Urothelium cell line (cell line): ENCODE measurements at places on chromosomes 1 and 21.

DNA sequence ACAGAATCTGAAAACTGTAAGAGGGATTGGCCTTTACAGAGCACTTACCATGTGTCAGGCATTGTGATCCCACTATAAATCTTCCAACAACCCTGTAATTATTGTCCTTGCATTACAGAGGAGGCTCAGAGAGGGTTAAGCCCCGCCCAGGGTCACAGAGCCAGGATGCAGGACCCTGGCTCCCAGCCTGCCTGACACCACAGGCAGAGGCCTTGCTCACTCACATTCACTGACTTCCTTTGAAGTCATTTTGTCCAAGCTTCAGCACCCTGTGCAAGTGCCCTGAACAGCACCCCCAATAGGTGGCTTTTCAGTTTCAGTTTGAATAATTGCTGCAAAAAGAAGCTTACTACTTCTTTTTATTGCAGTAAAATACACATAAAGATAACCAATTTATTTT lies 256.8 kb upstream of the NFIA start:
- DNase-seq: no peak

GRCh38 chr1:224458996-224459395 lies 24.4 kb upstream of the WDR26 start:
- DNase-seq: no peak

DNA sequence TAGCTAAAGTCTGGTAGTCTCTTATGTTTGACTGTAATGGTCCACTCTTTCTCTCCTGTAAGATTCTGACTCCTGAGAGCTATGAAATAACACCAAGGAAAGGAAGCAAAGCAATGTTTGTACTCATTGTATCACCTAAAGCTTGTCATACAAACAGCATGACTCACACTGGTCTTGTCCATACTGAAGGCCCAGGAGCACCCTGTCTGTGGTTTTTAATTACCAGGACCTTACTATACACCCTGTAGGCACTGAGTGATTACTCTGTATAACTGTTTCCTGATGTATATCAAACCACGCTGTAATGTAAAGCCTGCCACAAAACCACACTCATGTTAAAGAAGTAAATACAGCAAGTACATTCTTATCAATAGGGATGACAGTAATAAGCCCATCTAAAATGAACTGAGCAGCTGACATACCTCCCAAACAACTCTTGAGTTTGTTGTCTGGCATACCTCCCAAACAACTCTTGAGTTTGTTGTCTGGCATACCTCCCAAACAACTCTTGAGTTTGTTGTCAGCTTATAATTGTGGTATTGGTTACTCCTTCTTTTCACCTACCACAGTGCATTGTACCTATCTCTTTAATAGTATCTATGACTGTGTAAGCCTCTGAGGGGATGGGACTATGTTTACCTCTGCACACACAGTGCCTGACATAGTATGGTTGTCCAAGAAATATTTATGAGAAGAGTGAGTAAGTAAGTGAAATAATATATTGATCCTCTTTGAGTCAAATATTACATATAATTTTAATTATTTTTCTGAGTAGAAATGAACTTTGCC lies 11.6 kb upstream of the TNFSF18 start:
- DNase-seq: peak; percentile 64

- no peak for DNase-seq
Measured at GRCh38 chr1:162144268-162144667, 74.8 kb downstream of the NOS1AP start.

DNA sequence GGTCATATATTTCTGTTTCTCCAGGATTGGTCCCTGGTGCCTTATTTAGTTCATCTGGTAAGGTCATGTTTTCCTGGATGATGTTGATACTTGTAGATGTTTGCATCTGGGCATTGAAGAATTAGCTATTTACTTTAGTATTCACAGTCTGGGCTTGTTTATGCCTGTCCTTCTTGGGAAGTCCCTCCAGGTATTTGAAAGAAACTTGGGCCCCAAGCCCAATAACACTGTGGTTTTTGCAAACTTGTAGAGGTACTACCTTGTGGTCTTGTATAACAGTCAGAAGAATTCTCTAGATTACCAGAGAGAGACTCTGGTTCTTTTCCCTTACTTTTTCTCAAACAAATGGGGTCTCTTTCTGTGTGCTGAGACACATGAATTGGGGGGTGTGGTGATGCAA lies 251.4 kb upstream of the B3GALT2 start:
- DNase-seq: no peak

DNA sequence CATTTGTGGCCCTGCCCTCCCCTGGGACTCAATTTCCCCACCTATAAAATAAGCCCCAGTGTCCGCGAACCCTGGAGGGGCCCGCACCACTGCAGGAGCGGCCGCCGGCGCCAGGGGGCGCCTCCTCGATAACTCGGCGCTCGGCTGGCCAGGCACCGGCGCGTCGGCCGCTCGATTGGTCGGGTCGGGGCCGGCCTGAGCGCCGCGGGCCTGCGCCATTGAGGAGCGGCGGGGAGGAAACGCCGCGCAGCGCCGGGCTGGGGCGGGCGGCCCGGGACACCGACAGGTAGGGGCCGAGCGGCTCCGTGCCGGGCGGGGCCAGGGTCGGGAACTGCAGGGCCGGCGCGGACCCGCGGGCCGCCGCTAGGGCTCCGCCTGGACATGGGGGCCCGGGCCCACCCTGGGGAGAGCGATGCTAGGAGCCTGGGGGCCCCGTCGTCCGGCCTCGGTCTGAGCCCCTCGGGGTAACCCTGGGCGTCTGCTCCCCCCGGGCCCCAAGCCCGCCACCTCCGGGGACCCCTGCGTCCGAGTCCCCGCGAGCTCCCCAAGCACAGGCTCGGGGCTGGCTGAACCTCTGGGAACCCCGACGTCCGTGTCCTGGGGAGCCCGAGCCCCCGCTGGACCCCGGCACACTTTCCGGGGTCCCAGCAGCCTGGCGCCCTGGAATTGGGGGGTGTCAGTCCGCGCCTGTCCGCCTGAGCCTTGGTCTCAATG lies at the start of gene VPS13D:
VPS13D (plus strand) TSS at position 196 of the 714 bp plus-strand sequence. CDS start 4,237 bp downstream, outside the sequence.
- DNase-seq: peak; percentile 94

- no peak for DNase-seq
Measured at GRCh38 chr1:36080236-36080635, 3.7 kb upstream of the TEKT2 start.

DNA sequence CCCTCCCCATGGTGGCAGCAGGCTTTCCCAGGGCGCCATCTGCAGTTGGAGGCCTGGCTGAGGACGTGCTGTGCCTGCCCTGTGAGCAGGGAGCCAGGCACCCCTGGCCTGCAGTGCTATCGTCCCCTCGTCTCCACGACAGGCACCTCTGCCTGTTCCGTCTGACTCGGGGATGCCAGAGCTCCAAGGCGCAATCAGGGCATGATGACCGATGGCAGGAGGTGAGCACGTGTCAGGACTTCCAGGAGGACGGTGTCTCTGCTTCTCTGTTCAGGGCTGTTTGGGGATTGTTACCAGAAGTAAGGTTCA lies 125.2 kb downstream of the PCBP3 start:
- no peak for DNase-seq

- no peak for DNase-seq
Measured at GRCh38 chr1:177811429-177811828, 158.4 kb downstream of the SEC16B start.

DNA sequence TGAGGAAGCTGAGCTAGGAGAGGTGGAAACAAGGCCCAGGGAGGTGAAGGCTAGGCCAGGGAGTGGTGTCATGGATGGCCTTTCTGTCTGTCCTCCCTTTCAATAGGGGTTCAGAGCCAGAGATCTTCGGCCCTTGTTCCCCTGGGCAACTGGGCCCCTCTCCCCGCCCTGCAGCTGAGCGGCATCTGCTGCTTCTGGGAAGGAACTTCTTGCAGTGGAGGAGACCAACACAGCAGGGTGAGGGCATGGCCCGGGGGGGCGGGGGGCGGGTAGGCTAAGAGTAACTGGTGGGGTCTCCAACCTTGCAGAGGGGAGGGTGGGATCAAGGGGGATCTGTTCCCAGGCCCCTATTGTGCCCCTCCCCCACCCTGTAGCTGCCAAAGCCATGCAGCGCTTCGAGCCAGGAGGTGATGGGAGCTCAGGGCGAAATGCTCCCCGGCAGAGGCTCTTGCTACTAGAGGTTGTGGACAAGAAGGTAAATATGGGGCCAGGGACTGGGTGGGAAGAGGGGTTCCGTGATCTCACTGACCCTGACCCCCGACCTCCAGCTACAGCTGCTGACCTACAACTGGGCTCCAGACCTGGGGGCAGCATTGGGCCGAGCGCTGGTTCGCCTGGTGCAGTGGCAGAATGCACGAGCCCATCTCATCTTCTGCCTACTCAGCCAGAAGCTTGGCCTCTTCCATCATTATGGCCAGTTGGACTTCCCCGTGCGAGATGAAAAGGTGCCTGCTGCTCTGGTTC lies 11.7 kb downstream of the HYI start:
- no peak for DNase-seq

GRCh38 chr1:78250201-78250600 lies 204.4 kb downstream of the GIPC2 start:
- DNase-seq: no peak

DNA sequence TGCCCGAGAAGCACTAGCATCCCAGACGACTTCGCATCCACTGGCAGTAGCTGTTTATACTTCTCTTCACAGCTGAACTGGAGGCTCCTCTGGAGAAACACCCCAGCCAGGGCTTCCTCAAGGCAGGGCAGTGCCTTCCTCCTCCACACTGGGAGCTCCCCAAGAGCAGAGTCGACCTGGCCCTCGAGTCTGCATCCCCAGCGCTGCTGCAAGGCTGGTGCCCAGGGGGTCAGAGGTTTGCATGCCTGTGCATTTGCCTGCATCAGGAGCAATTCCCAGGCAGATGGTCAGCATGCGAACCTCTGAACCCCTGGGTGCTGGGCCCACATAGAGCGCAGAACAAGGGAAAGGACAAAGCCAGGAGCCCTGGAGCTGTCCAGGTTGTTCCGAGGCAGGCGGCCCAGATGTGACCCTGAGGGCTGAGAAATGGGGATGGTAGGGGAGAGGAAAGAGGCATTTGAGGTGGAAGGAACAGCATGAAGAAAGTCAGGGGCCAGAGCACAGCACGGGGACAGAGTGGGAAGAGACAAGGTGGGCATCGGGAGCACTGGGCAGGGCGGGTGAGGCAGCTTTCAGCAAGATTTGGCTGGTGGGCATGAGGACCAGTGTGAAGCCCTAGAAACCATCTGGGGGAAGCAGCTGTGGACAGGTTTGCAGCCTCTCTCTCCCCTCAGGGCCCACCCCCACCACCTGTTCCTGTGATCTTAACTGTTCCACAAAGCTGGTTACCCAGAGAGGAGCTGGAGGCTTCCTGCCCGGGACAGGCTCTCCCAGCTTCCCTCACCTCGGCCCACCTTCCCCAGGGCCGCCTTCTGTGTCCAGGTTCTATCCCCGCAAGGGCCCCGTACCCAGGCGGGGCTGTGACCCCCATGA lies 6.4 kb upstream of the S100A8 start:
- no peak for DNase-seq

DNA sequence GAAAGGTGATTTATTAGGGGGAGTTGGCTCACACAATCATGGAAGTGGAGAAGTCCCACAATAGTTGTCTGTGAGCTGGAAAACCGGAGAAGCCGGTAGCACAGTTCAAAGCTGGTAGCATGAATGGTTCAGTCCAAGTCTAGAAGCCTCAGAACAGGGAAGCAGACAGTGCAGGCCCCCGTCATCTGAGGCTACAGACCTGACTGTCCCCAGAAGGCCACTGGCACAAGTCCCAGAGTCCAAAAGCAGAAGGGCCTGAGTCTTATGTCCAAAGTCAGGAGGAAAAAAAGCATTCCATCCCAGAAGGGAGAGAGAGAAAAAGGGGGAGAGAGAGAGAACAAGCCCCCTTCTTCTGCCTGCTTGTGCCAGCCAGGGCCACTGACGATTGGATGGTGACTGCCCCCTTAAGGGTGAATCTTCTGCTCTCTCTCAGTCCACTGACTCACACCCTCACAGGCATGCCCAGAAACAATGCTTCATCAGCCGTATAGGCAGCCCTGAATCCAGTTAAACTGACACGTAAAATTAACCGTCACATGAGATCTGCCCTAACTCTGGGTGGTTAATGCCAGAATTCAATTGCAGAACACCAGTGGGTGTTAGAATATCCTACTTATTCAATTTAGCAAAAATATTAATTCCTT lies 49.3 kb upstream of the POU2F1 start:
- no peak for DNase-seq

DNA sequence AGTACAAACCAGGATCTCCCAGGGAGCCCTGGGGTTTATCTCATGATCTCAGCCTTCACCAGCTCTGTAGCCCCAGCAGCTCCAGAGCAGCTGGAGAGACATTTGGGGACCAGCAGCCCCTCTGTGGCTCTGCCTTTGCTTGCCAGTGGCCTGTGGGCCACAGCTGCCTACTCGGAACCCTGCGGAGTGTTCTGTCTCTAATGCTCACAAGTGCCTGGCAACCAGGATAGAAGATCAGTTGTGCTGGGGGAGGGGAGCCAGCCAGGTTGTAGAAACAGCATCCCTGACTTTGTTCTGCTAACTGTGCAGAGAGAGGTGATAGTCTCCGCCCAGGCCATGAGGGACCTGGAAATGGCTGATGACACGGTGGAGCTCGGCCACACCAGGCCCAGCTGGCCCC lies 50.9 kb upstream of the KCNJ15 start:
- no peak for DNase-seq

DNA sequence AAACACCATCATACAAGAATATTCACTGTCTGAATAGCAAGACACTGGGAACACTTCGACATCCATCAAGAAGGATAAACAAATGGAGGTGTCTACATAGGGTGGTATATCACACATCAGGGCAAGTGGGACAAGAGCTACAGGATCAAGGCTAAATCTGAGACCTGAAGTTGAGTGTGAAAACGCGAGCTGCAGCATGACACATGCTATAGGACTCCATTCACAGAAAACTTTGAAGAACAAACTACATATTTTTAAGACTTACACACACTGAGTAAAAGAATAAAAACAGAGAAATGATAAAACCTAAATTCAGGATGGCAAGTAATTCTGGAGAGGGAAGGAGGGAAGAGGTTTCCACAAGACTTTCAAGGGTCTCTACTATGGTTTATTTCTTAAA lies 2.1 kb downstream of the TTC39A start:
- no peak for DNase-seq

GRCh38 chr1:63545780-63546179 lies 22.5 kb downstream of the EFCAB7 start:
- DNase-seq: no peak
